ENCODE measurements at places on chromosomes 13 and 19. TPM values are rescaled to one million over a fixed set of nuclear protein-coding genes. Genes with fewer than 3 reads are reported as not detected.

The ZNF729 gene
- total RNA-seq, result not detected

The WASF3 gene
- 5.1 TPM for total RNA-seq

The PLK5 gene
- total RNA-seq, result not detected

The PRR36 gene
- not detected for total RNA-seq

The ZNF568 gene
- total RNA-seq, result 14.4 TPM

The TNFRSF19 gene
- 0.50 TPM for total RNA-seq

The C1QTNF9 gene
- total RNA-seq, result not detected

The ZNF492 gene
- total RNA-seq, result under 0.01 TPM

The CEACAM4 gene
- total RNA-seq, result not detected

The ZNF442 gene
- total RNA-seq, result 4.3 TPM

The PSENEN gene
- 14.9 TPM for total RNA-seq

The GADD45B gene
- 33.1 TPM for total RNA-seq

The RNF17 gene
- under 0.01 TPM for total RNA-seq

The PNMA8B gene
- total RNA-seq, result under 0.01 TPM

The VSIG10L gene
- 1.6 TPM for total RNA-seq

The HIF3A gene
- not detected for total RNA-seq

The OR7D2 gene
- not detected for total RNA-seq

The CLEC11A gene
- total RNA-seq, result under 0.01 TPM

The CYP2S1 gene
- total RNA-seq, result 19.5 TPM

The LYL1 gene
- total RNA-seq, result 0.68 TPM

The SERP2 gene
- total RNA-seq, result 0.36 TPM

The NLRP4 gene
- total RNA-seq, result not detected

The CYP4F2 gene
- total RNA-seq, result not detected

The CYSLTR2 gene
- total RNA-seq, result not detected

The BST2 gene
- total RNA-seq, result 34.3 TPM

Measured in nasal cavity respiratory epithelium epithelial cell of viscerocranial mucosa (primary cell).